ENCODE measurements at places on chromosomes 4 and X. TPM values are rescaled to one million over a fixed set of nuclear protein-coding genes. Genes with fewer than 3 reads are reported as not detected.
A peak's percentile ranks its signal among the peaks of the same experiment; 100 is the strongest.

Gene ZNF674
- total RNA-seq: 3.1 TPM

Gene NDNF
- total RNA-seq: 0.47 TPM

Gene MAGEA8
- total RNA-seq: not detected

Gene FBXO8
- total RNA-seq: 12.4 TPM

Gene MAGEA11
- not detected for total RNA-seq

Gene GPR34
- 0.25 TPM for total RNA-seq

Gene EFHC2
- total RNA-seq: 0.41 TPM

Gene ZNF718
- 8.9 TPM for total RNA-seq

Gene WDR17
- 1.3 TPM for total RNA-seq

Gene GLRA2
- total RNA-seq: not detected

Gene PABPC5
- total RNA-seq: not detected

GRCh38 chr4:61831987-61832386 lies 631.9 kb downstream of the ADGRL3 start:
- no peak for DNase-seq

- no peak for DNase-seq
Observed at GRCh38 chr4:155666344-155667221, at the start of gene GUCY1A1. TSS of gene GUCY1A1 (plus strand) at chr4:155666848. CDS start at chr4:155696868, 30,020 bp downstream.

DNA sequence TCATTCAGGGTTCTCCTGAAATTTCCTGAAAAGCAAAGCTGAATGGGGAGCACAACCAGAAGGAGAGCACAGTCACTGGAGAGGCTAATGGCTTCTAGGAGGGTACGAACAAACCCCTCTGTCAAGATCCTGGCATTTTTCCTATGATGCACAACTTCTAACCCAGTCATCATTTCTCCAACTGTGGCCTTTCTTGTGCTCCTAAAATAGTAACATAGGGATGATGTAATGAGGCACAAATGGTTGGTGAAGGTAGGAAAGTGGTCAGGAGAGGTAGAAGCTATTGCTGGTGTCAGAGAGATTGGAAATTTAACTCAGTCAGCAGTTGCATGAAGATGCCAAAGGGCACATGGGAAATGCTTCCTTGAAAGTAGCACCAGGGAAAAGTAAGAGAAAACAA lies 52.7 kb downstream of the SLC10A7 start:
- no peak for DNase-seq

- no peak for DNase-seq
Observed at GRCh38 chr4:98110214-98110613, 33.1 kb downstream of the STPG2 start.

- DNase-seq: no peak
Observed at GRCh38 chr4:1113311-1114009, at the start of gene RNF212. TSS of gene RNF212 (minus strand) at chr4:1113564. CDS start at chr4:1113464, 100 bp downstream.

- DNase-seq: no peak
Observed at GRCh38 chrX:43003204-43003565, 225.2 kb upstream of the PPP1R2C start.

GRCh38 chrX:31070057-31070468 lies 1.8 kb downstream of the FTHL17 start:
- no peak for DNase-seq

DNA sequence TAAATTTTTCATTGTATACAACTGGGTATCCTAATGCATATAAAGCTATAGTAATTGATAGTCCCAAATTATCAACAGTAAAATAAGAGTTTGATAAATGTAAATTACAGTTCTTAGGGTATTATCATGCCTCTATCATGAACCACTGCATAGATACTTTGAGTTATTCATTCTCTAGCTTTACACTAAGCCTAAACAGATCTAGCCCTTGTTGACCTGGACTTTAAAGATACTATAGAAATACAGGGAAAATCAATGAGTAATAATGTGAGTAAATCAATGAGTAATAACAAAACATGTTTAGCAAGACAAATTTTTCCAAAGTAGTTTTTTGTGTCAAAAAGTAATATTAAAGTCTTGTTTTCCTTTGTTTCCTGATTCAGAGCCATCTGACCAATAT lies 228.4 kb downstream of the SCFD2 start:
- no peak for DNase-seq

- no peak for DNase-seq
Observed at GRCh38 chrX:108447303-108447702, 7.7 kb downstream of the COL4A5 start.

DNA sequence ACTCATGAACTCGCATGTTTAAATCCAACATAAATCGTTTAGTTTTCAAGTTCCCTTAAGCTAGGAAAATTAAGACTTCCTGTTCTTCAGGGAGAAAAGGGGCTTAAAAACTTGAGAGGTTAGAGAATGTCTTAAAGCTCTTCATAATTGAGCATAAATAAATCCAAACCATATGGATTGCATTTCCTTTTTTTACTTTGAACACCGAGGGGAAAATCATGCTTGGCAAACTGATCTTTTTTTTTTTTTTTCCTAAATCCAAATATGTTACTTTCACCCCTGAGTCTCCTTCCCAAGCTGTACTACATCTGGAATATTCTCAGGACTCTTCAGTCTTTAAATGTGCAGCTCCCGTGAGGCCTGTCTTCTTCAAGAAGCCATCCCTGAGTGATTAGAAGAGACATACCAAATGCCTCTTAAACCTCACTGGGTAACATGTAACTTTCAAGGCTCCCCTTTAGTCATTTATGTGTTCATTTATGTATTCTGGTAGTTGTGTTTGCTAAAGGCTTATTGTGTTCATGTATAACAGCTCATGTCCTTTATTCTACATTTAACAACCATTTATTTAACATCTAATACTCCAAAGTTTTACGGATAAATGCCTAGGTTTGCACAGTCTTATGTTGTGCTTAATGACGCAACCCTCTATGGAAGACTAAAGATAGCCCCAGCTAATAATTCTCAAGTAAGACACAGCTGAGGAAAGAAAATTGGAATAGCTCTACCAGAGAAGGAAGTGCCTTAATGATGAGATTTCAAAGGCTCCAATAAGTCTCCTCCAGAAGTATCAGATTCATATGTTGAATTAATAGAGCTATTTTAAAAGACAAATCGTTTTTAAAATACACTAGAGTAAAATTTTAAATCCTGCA lies 107.0 kb downstream of the AGTR2 start:
- DNase-seq: no peak

DNA sequence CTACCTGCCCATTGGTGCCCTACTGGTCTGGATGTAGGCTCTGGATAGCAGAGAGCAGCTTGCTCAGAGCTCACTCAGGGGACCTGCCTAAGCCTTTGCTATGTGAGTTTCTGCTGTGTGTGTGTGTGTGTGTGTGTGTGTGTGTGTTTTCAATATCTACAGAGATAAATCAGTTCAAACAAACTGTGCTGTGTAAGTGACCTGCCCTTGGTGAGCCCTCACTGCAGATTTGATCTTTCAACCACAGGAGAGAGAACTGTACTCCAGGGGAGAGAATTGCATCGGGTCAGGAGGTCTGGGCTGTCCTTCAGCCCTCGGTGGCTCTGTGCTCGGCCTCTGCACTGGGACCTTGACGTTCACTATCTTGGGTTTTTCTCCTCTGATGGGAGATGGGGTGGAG lies 35.0 kb upstream of the CDKN2AIP start:
- no peak for DNase-seq

DNA sequence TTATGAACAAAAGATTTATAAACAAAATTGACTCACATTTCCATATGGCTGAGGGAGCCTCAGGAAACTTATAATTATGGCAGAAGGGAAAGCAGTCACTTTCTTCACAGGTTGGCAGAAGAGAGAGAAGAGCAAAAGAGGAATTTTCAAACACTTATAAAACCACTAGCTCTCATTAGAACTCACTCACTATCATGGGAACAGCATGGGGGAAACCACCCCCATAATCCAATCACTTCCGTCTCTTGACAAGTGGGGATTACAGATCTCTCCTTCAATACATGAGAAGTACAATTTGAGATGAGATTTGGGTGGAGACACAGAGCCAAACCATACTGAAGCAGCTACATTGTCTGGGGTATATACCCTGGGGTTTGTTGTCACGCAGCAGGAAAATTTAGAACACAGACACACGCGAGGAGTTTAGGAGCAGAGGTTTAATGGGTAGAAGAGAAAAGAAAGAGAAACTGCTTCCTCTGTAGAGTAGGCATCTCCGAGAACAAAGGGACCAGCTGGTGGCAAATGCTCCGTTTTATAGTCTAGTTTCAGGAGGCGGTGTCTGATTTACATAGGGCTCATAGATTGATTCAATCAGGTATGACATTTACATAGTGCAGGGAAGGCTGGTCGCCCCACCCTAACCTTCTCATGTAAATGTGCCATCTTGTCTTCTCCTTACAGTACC lies 2277.7 kb upstream of the AGA start:
- no peak for DNase-seq

GRCh38 chr4:82380344-82380743 lies 6.6 kb upstream of the HNRNPD start:
- no peak for DNase-seq

- no peak for DNase-seq
Observed at GRCh38 chrX:13697455-13697854, 8.5 kb downstream of the RAB9A start.

- DNase-seq: no peak
Observed at GRCh38 chrX:46328133-46328532, 217.1 kb downstream of the ZNF674 start.

- DNase-seq: no peak
Observed at GRCh38 chr4:13849778-13850177, 222.3 kb upstream of the BOD1L1 start.

DNA sequence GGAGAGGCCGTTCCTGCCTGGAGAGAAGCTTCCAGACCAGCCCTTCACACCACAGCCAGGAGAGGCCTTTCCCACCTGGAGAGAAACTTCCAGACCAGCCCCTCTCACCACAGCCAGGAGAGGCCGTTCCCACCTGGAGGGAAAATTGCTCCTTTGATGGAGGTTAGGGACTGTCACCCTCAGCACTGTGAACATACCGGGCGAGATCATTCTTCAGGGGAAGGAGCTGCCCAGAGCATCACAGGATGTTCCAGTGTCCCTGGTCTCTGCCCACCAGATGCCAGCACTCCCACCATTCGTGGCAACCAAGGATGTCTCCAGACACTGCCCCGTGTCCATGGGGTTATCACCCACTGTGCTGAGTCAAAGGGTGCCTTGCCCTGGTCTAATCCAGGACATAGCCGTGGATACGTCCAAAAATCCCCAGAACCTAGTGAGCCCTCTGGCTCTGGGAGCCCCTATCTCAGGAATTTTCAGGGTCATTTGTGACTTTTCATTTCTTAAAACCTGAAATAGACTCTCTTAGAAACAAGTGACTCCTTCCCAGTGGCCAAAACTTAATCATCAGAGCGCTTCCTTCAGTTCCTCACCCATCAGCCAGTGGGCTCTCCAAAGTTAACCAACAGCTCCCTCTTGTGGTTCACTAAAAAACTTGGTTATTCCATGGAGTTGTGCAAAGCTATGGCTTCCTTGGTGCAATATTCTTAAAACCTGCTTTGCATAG lies 80.2 kb downstream of the CRMP1 start:
- no peak for DNase-seq

DNA sequence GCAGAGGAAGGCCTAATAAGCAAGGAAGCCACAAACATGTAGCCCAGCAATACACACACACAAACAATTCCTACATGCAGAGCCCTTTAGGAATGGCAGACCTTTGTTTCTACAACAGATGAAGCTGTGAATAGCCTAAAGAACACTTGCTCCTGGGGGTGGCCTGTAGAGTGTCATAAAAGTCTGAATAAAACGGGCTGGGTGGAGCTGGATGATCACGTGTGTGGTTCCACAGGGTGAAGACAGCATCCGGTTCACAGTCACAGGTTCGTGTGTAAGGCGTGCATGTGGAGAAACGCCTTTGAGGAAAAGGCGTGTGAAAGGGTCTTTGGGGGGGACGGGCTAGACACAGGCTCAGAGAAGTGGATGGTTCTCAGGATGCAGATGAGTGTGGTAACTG lies 156.1 kb downstream of the AFAP1 start:
- no peak for DNase-seq

GRCh38 chr4:1887052-1887451 lies 15.9 kb downstream of the NSD2 start:
- no peak for DNase-seq

DNA sequence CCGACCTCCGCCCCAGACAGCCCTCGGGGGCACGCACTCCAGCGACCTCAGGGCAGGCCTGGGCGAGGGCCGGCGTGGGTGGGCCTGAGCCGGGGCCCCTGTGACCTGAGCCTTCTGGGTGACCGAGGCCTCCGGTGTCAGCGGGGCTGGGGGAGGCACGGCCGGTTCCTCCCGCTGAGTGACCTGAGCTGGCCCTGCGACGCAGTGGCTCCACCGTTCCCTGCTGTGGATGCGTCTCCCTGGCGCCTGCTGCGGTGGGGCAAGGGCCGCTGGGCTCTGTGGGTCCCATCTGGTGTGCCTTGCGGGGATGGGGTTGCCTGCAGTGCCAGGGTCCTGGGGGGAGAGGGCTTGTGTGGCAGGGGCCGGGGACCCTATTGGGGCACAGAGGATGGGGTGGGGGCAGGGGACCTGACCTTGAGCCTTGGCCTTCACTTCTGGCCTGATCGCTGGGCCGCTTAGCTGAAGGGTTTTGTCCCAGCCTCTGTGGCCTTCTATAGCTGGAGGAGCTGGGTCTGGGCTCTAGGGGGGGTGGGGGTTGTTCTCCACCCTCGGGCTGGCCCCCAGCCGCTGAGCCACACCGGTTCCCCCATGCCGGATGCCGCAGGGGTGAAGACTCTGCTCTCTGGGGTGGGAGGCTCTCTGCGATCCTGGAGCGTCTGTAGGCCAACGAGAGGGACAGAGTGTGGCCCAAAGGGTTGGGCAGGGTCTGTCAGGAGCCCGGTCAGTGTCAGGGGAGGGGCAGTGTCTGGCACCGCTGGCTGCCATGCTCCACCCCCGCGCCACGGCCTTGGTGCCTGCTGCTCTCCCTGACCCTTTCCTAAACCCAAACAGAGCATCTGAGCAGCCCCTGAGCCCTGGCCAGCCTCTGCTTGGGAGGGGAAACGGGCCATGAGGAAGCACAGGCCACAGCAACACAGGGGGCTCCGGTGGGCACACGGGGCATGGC lies 2.3 kb downstream of the NAT8L start:
- no peak for DNase-seq

GRCh38 chrX:104108955-104109354 lies 3.4 kb upstream of the ZCCHC18 start:
- DNase-seq: no peak

- no peak for DNase-seq
Observed at GRCh38 chr4:122548886-122549630, 71.8 kb downstream of the IL21 start.

DNA sequence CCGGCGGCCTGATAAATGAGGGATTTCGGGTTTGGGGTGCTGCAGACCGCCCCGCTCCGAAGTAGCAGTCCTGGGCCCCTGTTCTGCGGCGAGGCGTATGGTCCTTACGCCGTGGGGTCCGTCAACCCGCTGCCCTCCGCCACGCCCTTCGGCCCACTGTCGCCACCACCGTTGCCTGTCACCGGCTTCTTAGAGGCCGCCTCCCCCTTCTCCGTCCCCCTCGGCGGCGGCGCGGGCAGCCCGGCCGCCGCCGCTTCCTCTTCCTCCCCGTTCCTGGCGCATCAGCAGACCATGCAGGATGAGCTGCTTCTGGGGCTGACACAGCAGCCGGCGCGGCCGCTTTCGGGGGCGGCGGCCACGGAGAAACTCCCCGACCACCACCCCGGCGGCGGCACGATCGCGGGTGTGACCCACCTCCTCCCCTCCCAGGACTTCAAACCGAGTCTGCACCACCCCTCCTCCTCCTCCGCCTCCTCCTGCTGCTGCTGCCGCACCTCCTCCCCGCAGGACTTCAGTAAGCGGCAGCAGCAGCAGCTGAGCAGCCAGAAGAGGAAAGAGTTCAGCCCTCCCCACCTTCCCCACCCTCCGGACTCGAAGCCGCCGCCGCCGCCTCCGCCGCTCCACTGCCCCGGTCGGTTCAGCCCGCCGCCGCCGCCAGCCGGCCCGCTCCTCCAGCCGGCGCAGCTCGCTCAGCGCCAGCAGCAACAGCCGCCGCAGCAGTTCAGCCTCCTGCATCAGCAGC lies 549 bp downstream of the CPEB2 start:
- peak; percentile 69 for DNase-seq

- DNase-seq: no peak
Observed at GRCh38 chrX:45344594-45344993, 143.9 kb upstream of the DIPK2B start.

Data from activated naive CD4-positive, alpha-beta T cell treated with anti-CD3 and anti-CD28 coated beads, Interleukin-2, amount 50 U/mL, for 72 hours (primary cell).